Transverse colon (tissue), 4 donors: ENCODE measurements at places on chromosomes 3 and 15. TPM values are rescaled to one million over a fixed set of nuclear protein-coding genes. Genes with fewer than 3 reads are reported as not detected.

DNA sequence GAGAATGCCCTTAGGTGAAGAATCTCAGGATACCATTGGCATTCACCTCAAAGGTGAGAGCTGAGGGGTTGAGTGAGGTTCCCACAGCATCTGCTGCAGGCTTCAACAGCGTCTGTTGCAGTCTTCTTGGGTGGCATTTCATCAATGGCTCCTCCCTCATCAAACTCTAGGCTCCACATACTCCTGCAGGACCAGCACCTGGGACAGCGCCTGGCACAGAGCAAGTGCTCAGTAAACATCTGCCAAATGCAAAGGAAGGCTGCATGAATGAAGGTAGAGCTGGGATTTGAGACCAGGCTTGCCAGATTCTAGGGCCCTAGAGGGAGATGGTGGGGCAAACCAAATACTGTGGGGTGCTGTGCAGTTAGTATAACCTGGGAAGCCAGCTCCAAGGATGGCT lies 9.6 kb downstream of the TRH start:
- H3K4me1 ChIP-seq, result no peaks in the 10 kb centered on the region
- DNase-seq, result no peak
- peaks cover 4% of the 10 kb centered on the region for H3K27me3 ChIP-seq
- no peaks in the 10 kb centered on the region for H3K36me3 ChIP-seq

GRCh38 chr3:119595639-119596334 lies 1.9 kb upstream of the PLA1A start:
- H3K4me3 ChIP-seq, result no peak overlapping the region
- no peaks in the 10 kb centered on the region for H3K27me3 ChIP-seq

- no peak overlapping the region for H3K4me3 ChIP-seq
- H3K27ac ChIP-seq, result no peak overlapping the region
- no peaks in the 10 kb centered on the region for H3K4me1 ChIP-seq
- no peak for DNase-seq
Observed at GRCh38 chr3:62884096-62884870, 9.1 kb upstream of the CADPS start.

GRCh38 chr3:188067932-188068331 lies 86.0 kb upstream of the LPP start:
- no peaks in the 10 kb centered on the region for H3K27me3 ChIP-seq
- DNase-seq, result no peak
- H3K4me3 ChIP-seq, result no peak overlapping the region
- no peak overlapping the region for H3K27ac ChIP-seq
- H3K36me3 ChIP-seq, result no peaks in the 10 kb centered on the region

DNA sequence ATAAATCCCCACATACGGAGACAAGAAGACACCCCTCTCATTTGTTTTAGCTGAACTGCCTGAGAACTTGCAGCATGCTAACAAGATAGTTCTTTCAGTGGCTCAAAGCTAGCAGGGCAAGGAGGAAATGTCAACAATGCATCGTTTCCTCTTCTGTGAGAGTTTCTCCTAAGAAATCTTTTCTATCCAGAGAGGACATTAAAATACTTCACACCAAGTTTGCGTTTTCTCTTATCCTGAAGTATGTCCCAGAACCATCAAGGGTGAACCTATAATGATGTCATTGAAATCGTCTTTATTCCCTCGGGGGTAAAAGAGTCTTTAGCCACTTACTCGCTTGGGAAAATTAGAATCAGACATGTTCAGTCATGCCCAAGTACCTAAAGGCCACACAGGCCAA lies 541.7 kb upstream of the MDFIC2 start:
- no peak overlapping the region for H3K4me3 ChIP-seq
- H3K36me3 ChIP-seq, result no peaks in the 10 kb centered on the region
- no peak overlapping the region for H3K27ac ChIP-seq
- no peaks in the 10 kb centered on the region for H3K4me1 ChIP-seq
- no peaks in the 10 kb centered on the region for H3K27me3 ChIP-seq
- no peak for DNase-seq

DNA sequence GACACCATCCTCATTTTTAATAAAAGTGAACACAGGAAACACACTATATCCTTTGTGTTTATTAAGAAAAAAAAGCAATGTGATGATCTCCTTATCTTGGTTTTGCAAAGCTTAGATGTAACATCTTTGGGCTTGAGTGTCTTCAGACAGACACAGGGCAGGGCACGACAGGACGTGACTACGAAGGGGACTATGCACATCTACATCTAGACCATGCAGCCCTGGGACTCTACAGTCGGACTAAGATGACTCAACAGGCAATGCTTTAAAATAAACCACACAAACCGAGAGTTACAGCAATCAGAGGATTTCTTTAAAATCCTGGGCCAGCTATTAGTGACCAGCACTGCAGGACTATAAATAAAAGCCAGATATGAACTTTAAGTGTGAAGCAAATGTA lies 22.8 kb upstream of the TM2D3 start:
- no peak overlapping the region for H3K4me3 ChIP-seq
- DNase-seq, result no peak
- H3K27me3 ChIP-seq, result no peaks in the 10 kb centered on the region

- H3K4me3 ChIP-seq, result no peak overlapping the region
- no peak for DNase-seq
- H3K27me3 ChIP-seq, result no peaks in the 10 kb centered on the region
- H3K27ac ChIP-seq, result no peak overlapping the region
- no peaks in the 10 kb centered on the region for H3K36me3 ChIP-seq
- H3K4me1 ChIP-seq, result no peaks in the 10 kb centered on the region
Observed at GRCh38 chr3:44076221-44076829, 165.4 kb upstream of the TOPAZ1 start.

DNA sequence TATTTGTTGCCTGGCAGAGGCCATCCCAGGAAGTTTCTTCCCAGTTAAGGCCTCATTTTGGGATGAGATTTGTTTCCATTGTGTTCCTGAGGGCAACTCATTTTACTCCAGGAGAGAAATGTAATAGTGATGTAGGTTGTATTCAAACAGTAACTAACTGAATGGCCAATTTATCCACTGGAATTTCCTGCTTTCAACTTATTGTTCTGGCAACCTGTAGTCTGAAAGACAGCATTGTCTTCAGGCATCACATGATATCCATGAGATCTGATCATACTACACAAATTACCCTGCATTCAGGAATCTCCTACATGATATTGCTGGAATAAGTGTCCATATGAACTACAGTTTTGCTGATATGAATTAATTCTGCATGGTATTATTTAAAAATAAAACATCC lies 79.5 kb upstream of the FGF7 start:
- H3K4me1 ChIP-seq, result no peaks in the 10 kb centered on the region
- no peak overlapping the region for H3K4me3 ChIP-seq
- no peak for DNase-seq
- peaks cover 17% of the 10 kb centered on the region for H3K36me3 ChIP-seq
- H3K27me3 ChIP-seq, result no peaks in the 10 kb centered on the region

GRCh38 chr3:33807191-33807590 lies 8.8 kb downstream of the PDCD6IP start:
- no peaks in the 10 kb centered on the region for H3K36me3 ChIP-seq
- peak; percentile 75 for DNase-seq
- peak overlapping the region; percentile 68 for H3K27ac ChIP-seq
- no peaks in the 10 kb centered on the region for H3K27me3 ChIP-seq
- peaks cover 39% of the 10 kb centered on the region for H3K4me1 ChIP-seq

ECE2 gene
- not detected for total RNA-seq

TLR9 gene
- not detected for total RNA-seq

DYNLT2B gene
- total RNA-seq, result 3.7 TPM

ZNF80 gene
- not detected for total RNA-seq

CCDC80 gene
- total RNA-seq, result 8.5 TPM

C2CD4A gene
- 0.14 TPM for total RNA-seq
